CD4-positive, alpha-beta T cell treated with Interleukin-21 for 1 hour (primary cell): ENCODE measurements at places on chromosomes 1 and 21.

DNA sequence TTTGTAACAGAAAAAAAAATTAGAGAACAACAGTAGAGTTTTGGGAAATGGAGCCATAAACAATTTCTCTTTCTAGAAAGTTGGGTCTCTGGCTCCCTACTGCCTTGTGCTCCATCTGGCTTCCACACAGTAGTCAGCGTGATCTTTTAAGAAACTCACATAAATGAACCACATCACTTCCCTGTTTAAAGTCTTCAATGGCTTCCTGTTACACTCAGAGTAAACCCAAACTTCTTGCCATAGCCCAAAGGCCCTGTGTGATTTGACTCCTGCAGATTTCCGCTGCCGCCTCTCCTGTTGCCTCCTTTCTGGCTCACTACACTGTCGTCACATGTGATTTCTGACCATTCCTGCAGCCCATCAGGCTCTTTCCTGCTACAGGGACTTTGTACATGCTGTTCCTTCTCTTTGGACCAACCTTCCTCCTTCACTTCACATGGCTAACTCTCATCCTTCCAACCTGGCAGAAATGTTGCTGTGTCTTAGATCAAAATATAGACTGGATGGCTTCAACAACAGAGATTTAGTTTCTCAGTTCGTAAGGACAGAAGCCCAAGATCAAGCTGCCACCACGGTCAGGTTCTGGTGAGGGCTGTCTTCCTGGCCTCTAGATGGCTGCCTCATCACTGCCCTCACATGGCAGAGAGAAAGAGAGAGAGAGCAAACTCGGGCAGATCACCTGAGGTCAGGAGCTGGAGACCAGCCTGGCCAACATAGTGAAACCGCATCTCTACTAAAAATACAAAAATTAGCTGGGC lies 34.0 kb downstream of the OPRD1 start:
- DNase-seq: peak; percentile 4

DNA sequence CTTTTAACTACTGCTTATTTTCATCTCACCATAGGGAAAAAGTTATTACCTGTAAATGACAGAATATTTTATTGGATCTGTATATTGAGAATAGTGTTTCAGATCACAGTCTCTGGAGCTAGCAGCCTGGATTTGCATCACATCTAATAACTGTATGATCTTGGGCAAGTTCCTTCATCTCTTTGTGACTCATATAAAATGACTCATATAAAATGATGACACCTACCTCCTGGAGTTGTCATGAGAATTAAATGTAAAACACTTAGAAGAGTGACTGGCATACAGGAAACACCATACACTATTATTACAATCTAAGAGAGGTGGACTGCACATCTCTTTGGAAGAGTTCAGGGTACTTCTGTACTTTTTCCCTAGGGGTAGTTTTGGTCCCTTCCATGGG lies 421.3 kb downstream of the NEGR1 start:
- DNase-seq: no peak

- DNase-seq: no peak
Measured at GRCh38 chr1:46362158-46362557, 21.6 kb downstream of the NSUN4 start.

DNA sequence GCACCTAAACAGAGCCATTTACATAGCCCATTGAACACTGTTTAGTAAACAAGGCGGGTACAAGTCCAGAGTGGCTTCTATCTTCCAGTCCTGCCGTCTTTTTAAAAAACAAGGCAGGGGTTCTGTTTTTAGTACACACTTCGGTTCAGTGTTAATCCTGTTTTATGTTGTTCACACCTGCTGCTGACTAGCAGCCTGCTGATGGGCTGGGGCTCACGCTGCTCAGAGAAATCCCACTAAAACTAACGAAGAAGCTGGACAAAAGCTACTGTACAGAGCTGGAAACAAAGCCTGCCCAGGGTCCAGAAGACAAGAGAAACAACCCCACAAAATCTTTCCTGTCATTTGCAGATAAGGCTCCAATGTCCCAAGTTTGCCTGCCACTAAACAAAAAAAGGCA lies 13.2 kb downstream of the ESRRG start:
- DNase-seq: no peak

- no peak for DNase-seq
Measured at GRCh38 chr21:28640326-28640725, 352.4 kb downstream of the LTN1 start.
